Hair follicular keratinocyte (primary cell): ENCODE measurements at places on chromosomes 1 and 21. TPM values are rescaled to one million over a fixed set of nuclear protein-coding genes. Genes with fewer than 3 reads are reported as not detected.

AGMAT gene
- 5.5 and 7.6 TPM in 2 replicates for total RNA-seq

CAPN9 gene
- not detected in 2 replicates for total RNA-seq

ILDR2 gene
- total RNA-seq, result not detected in 2 replicates

SLAMF6 gene
- total RNA-seq, result not detected in 2 replicates

CFHR1 gene
- not detected in 2 replicates for total RNA-seq

PCBP3 gene
- total RNA-seq, result 0.23 and 0.30 TPM in 2 replicates

LCE1E gene
- 0.91 TPM in 1 of 2 replicates, not detected in the other for total RNA-seq

FLG2 gene
- not detected in 2 replicates for total RNA-seq

GJA8 gene
- not detected in 2 replicates for total RNA-seq

TMEM61 gene
- 1.5 TPM in 1 of 2 replicates, not detected in the other for total RNA-seq

DMAP1 gene
- total RNA-seq, result 21.0 and 31.6 TPM in 2 replicates
